Caco-2 (cell line): ENCODE measurements at places on chromosomes 4 and X.

DNA sequence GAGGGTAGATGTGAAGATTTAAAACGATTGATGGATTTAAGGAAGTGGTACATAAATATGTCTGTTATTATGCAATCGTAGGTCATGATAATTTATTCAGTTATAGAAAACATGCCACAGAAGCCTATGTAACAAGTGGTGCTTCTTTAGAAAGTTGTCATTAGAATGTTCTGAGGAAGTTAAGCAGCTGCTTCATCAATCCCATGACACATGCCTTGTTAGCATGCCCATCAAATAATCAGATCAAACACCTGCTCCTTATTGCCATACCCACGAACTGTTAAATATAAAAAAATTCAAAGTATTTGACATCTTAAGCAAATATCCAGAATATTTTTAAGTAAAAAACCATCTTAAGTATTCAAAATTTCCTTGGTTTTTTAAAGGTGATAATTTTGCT lies 76.4 kb upstream of the MYOZ2 start:
- DNase-seq: no peak

- DNase-seq: no peak
Observed at GRCh38 chrX:20205927-20206708, 60.6 kb downstream of the RPS6KA3 start.

DNA sequence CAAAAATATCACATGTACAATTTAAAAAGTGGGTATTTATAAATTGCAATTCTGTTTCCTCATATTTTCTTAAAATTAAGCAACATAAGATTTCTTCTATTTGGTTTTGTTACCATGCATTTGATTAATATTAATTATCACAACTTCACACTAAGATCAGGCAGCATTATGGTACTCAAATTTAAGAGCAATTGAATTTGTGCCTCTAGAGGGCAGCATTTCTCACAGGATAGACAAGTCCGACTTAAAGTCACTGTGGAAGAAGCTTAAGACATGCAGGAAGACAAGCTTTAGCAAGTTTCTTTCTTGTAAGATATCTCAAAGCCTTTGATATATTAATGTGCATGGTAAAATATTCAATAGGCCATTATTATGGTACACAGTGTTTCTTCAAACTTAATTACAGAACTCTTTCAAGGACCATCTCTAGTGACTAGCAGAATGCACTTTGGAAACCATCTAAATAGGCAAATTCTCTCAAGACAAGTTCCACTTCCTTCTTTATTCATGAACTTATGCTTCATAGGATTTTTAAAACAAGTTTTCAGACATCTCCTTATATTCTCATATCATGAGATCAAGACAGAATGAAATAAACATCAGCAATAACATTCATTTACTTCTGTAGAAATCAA lies 35.0 kb downstream of the FBXW7 start:
- DNase-seq: peak; percentile 78

- DNase-seq: no peak
Observed at GRCh38 chr4:2965262-2965661, 1.9 kb downstream of the GRK4 start.

DNA sequence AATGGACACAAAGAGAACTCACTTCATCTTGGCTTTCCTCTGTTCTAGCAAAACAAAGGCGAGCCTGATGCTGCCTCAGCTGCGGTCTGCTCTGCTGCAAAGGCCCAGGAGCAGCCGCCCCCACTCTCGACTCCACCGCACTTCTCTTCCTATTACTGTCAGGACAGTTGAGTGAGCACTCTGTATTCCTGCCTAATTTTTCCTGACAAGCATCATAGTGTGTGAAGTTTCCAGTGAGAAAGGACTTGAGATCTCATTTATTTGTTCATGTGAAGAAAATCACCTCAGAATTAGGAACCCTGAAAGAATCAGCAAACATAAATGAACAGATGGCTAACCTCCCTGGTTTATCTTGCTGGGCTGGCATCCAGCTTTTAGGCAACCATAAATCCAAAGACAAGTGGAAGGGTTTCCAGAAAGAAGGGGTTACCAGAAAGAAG lies 15.6 kb downstream of the SCARB2 start:
- DNase-seq: no peak

DNA sequence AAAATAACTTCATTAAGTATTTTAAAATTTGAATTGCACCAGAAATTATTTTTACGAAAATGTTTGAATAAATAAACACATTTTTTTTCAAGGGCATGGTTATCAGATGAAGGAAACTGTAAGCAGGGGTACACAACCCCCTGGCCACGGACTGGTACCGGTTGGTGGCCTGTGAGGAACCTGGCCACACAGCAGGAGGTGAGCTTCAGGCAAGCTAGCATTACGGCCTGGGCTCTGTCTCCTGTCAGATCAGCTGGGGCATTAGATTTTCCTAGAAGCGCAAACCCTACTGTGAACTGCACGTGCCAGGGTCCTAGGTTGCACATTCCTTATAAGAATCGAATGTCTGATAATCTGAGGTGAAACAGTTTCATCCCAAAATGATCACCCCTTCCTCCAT lies 1499.7 kb upstream of the AGA start:
- no peak for DNase-seq

GRCh38 chrX:38627683-38628082 lies 66.3 kb downstream of the TSPAN7 start:
- peak; percentile 21 for DNase-seq

DNA sequence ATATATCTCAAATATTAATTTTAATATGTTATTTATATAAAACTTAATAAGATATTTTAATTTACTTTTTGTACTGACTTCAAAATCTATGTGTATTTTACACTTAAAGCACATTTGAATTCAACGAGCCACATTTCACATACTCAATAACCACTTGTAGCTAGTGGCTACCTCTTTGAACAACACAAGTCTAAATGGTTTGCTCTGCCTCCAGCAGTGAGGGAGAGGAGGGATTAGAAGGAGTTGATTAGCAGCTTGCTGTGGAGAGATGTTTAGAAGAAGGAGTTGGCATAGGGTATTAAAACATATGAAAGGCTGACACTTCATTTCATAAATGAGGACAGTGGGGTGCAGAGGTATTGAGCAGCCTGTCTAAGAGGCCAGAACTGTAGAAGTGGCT lies 124.0 kb downstream of the ARHGAP24 start:
- no peak for DNase-seq

DNA sequence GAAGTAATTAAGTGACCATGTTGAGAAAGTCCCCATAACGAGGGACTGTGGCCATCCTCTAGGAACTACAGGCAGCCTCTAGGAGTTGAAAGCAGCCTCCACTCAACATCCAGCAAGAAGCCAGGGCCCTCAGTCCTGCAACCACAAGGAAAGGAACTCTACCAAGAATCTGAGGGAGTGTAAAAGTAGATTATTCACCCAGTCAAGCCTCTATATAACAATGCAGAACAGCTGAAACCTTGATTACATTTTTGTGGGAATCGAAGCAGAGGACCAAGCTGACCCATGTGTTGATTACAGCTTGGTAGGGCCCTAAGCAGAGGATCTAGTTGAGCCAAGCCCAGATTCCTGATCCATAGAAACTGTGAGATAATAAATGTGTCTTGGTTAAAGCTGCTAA lies 17.1 kb downstream of the RPS6KA6 start:
- DNase-seq: no peak

GRCh38 chr4:8391972-8392371 lies 48.6 kb downstream of the ACOX3 start:
- no peak for DNase-seq

DNA sequence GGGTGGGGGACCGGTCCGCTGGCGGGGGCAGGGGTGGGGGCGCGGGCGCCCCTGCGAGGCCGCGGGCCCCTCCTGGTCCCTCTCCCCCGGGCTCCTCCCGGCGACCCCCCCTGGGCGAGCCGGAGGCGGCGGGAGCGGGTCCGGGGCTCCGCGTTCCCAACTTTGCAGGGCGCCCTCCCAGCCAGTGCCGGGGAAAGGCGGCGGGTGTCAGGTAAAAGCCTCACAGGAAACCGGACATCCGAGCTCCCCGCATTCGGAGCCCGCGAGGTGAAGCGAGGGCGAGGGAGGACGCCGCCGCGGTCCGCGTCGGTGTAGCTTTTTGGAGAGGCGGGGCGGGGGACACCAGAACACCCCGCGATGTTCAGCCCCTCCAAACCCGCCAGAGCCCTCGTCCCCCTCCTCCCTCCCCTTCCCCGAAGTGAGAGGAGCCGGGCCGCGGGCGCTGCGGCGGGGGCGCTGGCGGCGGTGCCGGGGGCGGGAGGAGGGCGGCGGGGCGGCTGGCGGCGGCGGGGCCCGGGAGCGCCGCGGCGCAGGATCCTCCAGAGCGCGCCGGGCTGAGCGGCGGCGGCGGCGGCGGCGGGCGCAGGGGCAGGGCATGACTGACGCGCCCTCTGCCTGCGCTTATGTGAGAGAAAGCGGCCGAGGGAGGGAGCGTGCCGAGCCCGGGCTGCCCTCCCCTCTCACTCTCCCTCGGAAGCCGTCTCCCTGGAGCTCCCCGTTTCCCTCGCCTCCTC lies at the start of gene VEGFC:
VEGFC (minus strand) TSS at position 597 of the 734 bp plus-strand sequence. CDS start 611 bp downstream, outside the sequence.
- DNase-seq: no peak

DNA sequence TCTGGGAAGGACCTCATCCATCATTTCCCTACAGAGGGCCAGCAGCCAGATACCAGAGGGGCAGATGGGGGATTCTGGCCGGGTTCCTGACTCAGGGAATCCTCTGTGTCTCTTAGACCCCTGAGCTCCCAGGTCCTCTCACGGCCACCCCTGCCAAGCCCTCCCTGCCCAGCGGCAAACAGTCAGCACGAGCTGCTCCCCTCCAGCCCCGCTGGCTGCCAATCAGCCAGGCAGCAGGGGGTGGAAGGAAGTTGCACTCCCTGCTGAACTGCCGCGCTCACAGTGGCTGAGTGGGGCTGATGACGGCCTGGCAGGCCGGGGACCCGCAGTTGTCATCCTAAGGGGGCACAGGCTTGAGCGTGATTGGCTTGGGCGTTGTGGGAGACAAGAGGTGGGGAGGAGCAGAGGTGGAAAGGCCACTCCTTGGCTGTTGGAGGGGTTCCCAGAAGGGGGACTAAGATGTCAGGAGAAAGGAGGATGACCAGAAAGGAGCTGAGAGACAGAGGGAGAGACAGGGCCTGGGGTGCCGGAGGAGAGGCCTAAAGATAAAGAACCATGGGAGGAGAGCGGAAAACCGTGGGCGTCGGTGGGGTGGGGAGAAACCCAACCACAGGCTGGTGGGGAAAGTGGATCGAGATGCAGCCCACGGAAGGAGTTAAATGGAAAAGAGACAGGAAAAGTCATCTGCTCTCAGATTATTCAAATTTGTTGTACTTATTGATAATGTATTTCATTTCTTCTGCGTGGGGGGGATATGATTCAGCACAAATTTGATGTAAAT lies 4.4 kb upstream of the CCDC149 start:
- no peak for DNase-seq

- no peak for DNase-seq
Observed at GRCh38 chrX:71052721-71053120, 15.4 kb downstream of the SNX12 start.

DNA sequence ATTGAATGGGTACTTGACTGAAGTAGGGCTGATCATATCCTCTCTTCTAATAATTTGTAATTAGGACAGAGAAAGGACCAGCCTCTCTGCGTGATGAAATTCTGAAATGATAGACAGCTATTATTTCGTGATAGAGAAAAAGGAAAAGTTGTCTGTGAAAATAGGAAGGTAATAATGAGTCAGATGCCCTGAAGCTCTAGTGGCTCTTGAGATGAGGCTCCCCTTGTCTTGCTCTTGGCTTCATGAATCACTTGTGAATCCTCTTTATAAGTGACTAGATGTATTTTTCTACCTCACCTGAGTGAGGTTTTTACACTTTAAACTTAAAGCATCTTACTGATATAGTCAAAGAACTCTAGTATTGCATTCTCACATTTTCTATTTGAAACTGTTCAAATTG lies 888.9 kb downstream of the PCDH18 start:
- DNase-seq: no peak

GRCh38 chr4:71294301-71294700 lies 44.5 kb upstream of the SLC4A4 start:
- no peak for DNase-seq

DNA sequence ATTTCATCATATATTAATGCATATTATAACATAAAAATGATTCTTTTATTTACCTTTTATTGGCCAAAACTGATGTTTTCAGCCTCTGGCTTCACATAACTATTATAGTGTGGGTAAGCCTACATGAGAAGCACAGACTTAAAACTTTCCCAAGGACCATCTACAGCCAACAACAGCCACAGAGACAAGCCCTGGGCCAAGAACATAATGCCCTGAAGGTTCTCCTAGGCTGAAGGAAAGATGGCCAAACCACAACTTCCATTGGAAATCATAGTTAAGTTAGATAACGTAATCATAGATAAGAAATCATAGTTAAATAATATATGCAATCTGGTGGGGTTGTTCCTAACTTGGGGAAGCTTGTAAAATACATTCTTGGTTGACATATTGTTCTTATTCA lies 280.0 kb upstream of the EMCN start:
- DNase-seq: no peak

DNA sequence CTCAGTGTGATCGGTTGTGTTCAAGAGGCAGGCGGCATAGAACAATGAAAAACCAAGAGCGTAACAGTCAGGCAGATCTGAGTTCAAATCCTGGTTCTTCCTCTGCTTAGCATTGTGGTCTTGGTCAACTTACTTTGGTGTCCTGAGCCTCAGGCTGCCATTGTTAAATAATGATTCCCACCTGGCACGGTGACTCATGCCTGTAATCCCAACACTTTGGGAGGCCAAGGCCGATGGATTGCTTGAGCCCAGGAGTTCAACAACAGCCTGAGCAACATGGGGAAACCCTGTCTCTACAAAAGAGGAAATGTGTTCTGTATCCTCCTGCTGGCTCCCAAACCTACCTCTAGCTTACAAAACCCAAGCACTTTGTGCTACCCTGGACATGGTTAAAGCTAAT lies 129.0 kb upstream of the STX18 start:
- no peak for DNase-seq

GRCh38 chr4:7753931-7754465 lies 185.7 kb downstream of the AFAP1 start:
- DNase-seq: no peak

DNA sequence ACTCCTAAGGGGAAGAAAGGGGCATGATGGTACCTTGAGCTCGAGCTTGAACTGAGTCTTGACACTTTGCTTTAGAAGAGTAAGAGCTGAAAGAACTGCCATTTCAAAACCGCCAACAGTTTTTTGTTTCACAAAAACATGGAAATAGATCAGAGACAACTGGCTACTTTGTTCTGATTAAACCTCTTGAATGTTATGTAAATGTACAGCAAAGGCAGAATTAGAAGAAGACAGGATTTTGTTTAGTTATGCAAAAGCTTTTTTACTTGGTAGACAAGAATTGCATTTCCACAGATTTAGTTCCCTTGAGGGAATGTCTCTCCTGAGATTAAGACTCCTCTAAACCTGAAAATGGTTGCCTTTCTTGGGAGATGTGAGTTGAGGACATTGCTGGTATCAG lies 33.3 kb upstream of the STPG2 start:
- no peak for DNase-seq

DNA sequence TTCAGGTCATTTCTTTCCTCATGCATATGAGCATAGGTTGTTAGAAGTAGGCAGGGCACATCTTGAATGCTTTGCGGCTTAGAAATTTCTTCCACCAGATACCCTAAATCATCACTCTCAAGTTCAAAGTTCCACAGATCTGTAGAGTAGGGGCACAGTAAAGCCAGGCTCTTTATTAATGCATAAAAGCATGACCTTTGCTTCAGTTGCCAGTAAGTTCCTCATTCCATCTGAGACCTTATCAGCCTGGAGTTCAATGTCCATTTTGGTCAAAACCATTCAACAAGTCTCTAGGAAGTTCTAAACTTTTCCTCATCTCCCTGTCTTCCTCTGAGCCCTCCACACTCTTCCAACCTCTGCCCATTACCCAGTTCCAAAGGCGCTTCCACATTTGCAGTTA lies 77.7 kb downstream of the MAP9 start:
- no peak for DNase-seq

- DNase-seq: no peak
Observed at GRCh38 chr4:179268791-179269190, 1826.6 kb upstream of the AGA start.
